ENCODE measurements at places on chromosomes 2 and 18.

GRCh38 chr18:48698707-48699106 is 159.9 kb downstream of the CTIF start:
- DNase-seq: no peak

DNA sequence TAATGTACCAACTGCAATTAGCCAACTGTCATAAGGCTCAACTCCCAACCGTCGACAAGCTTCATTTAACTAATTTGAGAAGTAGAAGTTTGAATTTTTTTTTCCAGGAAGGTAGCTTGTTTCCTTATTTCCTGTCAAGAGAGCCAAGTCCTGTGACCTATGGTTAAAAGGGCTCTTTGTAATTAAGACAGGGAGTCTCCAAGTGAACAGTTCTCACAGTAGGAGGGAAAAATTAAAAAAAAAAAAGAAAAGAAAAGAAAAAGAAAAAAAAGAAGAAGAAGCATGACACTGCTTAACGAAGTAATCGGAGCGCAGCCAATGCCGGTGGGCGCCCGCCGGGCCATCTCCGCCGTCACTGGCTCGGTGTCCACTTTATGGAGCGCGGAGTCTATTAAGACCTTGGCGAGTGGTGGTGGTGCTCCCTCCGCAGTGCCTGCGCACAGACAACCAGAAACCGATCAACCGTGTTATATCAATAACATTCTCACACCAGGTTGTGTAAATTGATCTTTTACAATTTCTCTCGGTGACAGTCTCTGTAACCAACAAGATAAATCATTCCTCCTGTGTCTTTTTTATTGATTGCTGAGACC is 197.2 kb upstream of the POU3F3 start:
- no peak for DNase-seq

- DNase-seq: no peak
These were observed 121.1 kb downstream of the TANC1 start for GRCh38 chr2:159089543-159089942.

GRCh38 chr2:12615509-12615908 is 101.2 kb upstream of the TRIB2 start:
- no peak for DNase-seq

GRCh38 chr18:69889009-69889408 is 58.7 kb downstream of the CD226 start:
- no peak for DNase-seq

- DNase-seq: no peak
These were observed 18.5 kb upstream of the IGFBP5 start for GRCh38 chr2:216713691-216714336.

DNA sequence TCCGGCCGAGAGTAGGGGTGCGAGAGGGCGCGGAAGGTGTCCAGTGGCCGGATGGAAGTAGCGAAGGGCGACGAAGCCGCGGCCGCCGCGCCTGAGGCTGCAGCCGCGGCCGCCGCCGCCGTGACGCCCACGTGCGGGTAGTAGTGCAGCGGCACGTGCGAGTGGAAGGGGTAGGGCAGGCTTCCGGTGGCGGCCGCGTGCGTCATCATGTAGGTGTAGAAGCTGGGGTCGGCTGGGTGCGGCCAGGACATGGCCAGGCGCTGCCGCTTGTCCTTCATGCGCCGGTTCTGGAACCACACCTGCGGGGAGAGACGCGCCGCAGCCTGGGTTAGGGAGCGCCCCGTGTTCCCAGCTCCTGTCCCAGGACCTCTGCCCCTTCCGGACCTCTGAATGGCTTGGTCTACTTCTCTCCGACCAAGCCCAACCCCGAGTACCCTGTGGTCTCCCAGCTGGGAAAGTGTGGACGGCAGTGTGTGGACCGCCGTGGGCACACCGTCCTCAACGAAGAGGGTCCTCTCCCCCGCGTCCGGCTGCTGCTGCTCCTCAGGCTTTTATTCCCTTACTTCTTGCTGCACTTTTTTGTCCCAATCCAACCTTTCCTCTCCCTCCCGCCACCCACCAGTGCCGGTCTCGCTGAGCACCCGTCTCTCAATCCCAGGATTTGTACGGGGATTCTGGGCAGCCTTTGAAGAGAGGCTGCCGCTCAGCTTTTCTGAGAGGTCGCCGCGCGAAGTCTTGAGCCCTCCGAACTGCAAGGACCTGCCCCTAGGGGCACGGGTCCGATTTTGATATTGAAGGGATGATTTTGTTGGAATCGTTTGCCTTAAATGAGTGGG is 3.0 kb downstream of the EVX2 start:
- no peak for DNase-seq

DNA sequence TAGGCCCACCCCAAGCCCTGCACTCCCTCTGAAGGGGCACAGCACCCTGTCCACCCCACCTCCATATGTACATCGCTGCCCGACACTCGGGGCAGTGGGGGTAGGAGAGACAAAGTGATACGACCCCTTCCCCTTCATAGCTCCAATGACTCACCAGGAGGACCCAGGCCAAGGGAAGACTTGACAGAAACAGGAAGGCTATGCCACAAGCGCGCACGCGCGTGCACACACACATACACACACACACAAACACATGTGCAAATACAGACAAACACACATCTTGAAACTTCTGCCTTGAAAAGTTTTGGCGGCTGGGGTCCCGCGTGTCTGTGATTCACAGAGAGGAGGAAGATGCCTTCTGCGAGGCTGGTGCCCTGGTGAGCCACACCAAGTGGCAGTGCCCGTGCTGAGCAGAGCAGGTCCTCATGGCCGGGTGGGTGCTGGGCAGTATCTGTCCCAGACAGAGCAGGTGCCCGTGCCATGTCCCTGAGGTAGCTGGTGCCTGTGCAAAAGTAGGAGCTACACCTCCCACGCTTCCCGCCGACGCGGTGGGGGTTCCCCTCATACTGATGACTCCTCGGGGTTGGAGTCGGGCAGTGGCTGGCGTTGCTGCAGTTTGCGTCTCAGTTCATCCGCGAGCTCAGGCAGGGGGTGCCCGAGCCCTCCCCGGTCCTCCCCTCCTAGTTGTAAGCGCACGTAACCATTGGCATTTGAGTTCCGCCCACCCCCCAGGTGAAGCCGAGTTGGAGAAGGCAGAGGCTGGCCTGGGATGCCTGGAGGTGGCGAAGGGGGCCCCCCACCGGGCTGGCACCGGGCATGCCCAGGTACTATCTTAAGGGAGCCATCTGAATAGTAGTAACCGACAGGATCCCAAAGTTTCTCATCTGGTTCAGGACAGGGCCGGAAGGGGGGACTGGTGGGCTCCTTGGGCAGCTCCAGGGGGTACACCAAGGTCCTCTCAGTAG is 2.5 kb upstream of the ANKRD39 start:
- DNase-seq: no peak

DNA sequence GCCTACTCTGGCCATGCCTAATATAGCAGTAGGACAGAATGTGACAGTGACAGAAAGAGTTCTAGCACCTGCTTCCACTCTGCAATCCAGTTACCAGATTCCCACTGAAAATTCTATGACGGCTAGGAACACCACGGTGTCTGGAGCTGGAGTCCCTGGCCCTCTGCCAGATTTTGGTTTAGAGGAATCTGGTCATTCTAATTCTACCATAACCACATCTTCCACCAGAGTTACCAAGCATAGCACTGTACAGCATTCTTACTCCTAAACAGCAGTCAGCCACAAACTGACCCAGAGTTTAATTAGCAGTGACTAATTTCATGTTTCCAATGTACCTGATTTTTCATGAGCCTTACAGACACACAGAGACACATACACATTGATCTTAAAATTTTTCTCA is 45.2 kb upstream of the TTR start:
- DNase-seq: no peak

DNA sequence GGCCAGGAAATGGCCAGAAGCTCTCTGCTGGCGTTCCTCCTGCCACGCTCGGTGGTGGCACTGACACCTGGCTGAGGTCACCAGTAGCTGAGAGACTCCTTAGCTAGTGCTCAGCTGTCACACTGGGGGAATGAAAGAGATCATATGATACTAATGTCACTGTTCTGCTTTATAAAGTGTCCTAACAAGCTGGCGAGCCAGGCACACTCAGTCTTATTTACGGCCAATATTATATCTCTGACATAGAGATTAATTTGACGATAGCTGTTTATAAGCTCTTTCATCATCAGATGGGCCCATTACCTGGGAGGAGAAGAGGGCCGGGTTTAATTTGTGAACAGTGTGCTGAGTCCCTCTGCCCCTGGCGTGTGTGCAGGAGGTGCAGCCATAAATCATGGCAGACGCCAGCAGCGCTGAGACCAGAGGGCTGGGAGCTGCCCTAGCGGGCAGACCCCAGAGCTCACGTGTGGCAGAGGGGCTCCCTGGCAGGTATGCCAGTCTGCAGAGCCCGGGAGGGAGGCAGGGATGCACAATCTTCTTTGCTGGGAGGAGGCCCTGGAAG is 246.5 kb downstream of the HAUS1 start:
- DNase-seq: no peak

GRCh38 chr2:204177977-204178522 is 241.5 kb downstream of the ICOS start:
- peak; percentile 21 for DNase-seq

GRCh38 chr2:222404151-222404905 is 20.0 kb upstream of the SGPP2 start:
- peak; percentile 5 for DNase-seq
